ENCODE measurements at places on chromosomes 2 and 18.

GRCh38 chr18:77092104-77093066 is 40.2 kb downstream of the MBP start:
- no peak for DNase-seq

DNA sequence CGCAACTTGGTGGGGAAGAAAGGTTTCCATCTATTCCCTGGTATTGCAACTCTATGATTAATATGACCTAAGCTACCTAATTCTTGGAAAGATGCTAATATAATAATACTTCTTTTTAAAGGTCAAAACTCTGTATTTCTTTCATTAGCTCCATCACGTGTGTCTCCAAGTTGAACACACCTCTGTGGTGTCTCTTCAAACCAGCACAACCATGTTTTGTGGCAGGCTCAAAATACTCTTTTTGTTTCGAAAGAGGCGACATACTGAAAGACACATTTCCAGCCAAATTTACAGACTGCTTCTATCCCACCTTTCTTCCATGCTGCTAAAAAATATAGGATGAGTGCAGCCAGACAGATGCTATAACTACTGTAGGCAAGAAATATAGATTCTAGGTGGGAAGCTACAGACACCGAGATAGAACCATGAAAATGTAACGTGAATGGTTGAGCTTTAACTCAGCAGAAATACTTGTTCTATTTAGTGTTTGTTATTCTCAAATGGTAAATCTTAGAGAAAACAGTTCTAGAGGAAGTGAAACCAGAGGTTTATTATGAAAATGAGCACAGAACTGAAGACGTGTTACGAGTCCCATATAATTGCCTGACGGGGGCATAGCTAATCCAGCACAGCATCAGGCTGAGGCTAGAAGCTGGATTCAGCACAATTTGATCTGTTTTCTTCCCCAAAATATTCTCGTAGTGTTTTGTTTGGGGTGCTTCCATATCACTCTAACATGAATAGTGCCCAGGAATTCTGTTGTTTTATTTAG is 991.5 kb upstream of the FANCL start:
- no peak for DNase-seq

DNA sequence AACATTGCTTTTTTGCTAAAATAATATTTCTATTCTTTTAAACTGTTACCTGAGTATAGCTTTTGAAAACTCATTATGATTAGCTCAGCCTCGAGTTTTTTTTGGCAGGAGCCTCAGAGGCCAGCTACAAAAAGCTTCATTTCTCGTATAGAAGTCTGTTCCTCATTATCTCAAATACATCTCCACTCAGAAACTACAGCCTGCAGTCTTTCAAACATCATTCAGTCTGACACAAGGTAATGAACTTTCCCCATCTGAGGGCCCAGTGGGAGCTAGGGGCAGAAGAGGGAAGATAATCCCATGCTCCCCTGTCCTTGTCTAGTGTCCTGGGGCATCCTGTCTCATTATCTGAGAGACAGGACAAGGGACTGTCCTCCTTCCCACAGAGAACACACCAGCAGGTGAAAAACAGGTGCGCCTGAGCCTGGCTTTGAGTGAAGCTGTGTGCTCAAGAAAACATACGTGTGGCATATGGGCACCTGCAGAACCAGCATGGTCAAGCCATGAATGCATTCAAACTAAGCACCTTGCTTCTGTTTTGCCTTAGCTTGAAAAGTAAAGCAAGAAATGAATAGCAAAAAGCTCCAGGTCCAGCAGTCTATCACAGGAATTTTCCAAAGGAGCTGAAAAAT is 247.5 kb downstream of the MREG start:
- DNase-seq: no peak

- no peak for DNase-seq
Measured at GRCh38 chr18:486929-487740, 13.4 kb downstream of the COLEC12 start.

GRCh38 chr2:66509326-66509811 is 74.4 kb downstream of the MEIS1 start:
- no peak for DNase-seq

DNA sequence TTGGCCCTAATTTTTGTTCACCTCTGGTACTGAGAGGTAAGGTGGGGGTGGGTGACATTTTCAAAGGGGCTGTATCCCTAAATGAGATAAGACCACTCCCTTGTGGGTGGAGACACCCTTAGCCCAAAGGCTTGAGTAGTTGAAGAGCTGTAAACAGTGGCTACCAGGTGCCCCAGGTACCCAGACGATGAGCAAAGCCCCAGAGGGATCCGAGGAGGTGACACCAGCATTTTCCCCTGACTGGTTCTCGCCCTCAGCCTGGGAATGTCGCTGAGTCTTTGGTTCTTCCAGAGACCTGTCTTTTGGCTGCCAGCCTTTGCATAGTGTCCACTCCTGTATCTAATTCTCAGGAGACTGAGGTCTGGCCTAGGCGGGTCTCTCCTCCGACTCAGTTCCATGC is 36.5 kb downstream of the RRM2 start:
- no peak for DNase-seq

DNA sequence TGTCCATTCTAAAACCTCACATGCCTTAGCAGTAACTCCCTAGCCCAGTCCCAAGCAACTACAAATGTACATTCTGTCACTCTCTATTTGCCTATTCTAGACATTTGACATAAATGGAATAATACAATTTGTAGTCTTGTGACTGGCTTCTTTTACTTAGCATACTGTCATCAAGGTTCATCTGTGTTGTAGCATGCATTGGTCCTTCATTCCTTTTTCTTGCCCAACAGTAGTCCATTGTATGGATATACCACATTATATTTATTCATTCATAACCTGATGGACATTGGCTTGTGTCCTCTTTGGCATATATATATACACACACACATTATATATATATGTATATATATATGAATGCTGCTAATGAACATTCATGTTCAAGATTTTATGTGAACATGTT is 2.2 kb upstream of the MFSD2B start:
- no peak for DNase-seq

DNA sequence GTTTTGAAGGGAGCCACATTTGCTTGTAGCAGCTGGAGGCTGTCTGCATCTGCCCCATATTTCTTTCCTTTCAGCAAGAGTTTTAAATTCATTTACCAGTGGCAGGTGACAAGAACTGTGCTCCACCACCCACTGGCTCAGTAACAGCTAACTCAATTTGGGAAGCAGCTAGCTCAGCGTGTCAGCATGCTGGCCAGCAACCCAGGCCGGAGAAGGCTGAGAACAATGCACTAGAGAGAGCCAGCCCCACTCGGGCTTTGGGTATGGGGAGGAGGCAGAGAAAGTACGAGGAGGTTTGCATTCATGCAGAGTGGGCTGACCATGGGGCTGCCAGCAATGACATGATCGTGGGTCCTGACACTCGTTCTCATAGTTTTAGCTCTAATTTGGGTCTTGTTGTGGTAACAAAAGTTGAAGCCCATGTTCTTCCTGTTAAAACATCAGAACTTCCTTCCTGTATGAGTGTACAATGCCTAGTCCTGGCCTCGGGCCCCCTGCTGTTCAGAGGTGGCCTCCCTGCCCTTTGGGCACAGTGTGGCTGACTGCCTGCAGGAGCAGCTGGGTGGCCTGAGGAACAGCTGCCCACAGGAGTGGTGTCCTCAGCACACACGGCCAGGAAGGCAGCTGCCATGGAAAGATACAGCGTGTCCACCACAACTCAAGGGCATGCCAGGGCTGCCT is 23.0 kb downstream of the CDC42EP3 start:
- no peak for DNase-seq

GRCh38 chr2:174952607-174953006 is 52.6 kb downstream of the CHN1 start:
- no peak for DNase-seq

GRCh38 chr2:142865924-142866323 is 11.5 kb upstream of the KYNU start:
- no peak for DNase-seq

GRCh38 chr2:190053426-190053825 is 9.1 kb downstream of the MSTN start:
- no peak for DNase-seq

GRCh38 chr2:175282300-175282699 is 100.8 kb upstream of the ATP5MC3 start:
- DNase-seq: no peak

- DNase-seq: no peak
Measured at GRCh38 chr2:69353360-69353759, 33.7 kb downstream of the GFPT1 start.

GRCh38 chr18:40152859-40153258 is 1802.2 kb upstream of the PIK3C3 start:
- DNase-seq: no peak

GRCh38 chr2:206086716-206087350 is 859 bp upstream of the INO80D start:
- DNase-seq: no peak

- DNase-seq: no peak
Measured at GRCh38 chr2:119488245-119489214, 35.8 kb downstream of the SCTR start.

GRCh38 chr2:182864949-182865570 is 1.4 kb downstream of the FRZB start:
- no peak for DNase-seq

DNA sequence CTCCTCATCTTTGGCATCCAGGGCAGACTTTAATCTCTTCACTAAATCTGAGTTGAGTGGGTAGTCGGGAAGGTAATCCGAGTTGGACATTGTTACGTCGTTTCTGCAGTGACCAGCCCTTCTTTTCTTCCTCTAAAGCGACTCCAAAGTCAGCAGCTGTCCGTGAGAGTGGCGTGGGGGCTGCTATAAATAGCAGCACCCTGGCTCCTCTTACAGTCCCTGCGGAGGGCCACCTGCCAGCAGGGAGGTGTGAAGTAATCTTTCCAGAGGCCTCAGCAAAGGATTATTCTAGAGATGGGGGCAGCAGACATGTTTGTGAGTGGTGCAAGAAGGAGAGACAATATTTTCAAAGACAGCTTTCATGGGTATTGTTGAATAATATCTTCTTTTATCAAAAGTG is at the start of gene ASB18:
Gene ASB18, minus strand, starts transcription at position 151 of the 400 bp plus-strand sequence. Its CDS starts 61 bp downstream, at position 90.
- no peak for DNase-seq

GRCh38 chr18:48785091-48785614 is 165.6 kb downstream of the SMAD7 start:
- no peak for DNase-seq

- no peak for DNase-seq
Measured at GRCh38 chr2:44740678-44741077, 200.8 kb upstream of the SIX3 start.

- DNase-seq: no peak
Measured at GRCh38 chr18:72542984-72543356, 1.2 kb downstream of the CBLN2 start.

DNA sequence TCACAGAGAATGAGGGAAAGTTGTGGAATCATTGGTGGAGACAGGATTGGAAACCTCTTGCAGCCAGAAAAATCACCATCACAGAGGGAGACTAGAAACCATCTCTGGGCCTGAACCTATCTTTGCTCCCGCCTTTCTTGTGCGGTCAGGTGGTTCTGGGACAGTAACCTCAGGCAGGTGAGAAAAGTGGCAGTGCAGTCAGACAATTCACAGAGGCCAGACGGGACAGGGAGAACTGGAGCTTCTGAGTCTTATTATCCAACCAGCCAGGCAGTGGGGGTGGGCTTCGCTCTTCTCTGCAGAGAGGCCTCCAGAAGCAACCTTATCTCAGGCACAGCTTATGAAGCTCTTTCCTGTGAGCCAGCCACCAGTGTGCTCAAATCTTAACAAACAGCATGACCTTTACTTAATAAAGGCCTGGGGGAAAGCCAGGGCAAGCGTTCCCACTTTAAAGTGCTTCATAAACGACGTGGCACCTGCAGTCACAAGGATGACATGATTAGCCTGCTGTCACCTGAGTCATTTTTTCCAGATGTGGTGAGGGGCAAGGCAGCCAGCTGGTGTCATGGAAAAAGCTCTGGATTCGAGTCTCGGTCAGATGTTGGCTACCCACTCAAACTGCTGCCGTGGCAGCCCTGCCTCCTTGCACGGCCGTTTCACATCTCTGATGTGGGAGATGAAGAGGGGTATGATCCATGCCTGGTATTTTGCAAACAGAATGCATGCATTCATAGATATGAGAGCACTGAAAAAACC is 109.7 kb downstream of the B3GNT2 start:
- DNase-seq: no peak

- no peak for DNase-seq
Measured at GRCh38 chr2:213036836-213037235, 114.6 kb downstream of the IKZF2 start.

- DNase-seq: no peak
Measured at GRCh38 chr18:6059551-6059950, 164.2 kb upstream of the TMEM200C start.

- DNase-seq: no peak
Measured at GRCh38 chr2:16079637-16080036, 139.3 kb downstream of the MYCN start.

- DNase-seq: no peak
Measured at GRCh38 chr2:74515271-74515980, 1.2 kb downstream of the TLX2 start.

- no peak for DNase-seq
Measured at GRCh38 chr2:222656526-222657446, 894 bp upstream of the FARSB start.

- no peak for DNase-seq
Measured at GRCh38 chr18:48956356-48956755, 5.6 kb upstream of the SMAD7 start.

- DNase-seq: no peak
Measured at GRCh38 chr18:64436111-64436510, 287.2 kb upstream of the LINC00305 start.

DNA sequence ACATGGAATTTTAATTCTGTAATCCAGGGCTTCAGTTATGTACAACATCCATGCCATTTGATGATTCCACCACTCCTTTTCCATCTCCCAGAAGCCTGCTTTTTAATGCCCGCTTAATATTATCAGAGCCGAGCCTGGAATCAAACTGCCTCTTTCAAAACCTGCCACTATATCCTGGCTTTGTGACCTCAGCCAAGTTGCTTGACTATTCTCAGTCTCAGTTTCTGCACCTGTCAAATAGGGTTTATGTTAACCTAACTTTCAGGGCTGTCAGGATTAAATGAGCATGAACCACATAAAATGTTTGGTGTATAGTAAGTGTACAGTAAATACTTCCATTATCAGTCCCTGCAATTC is 108.7 kb downstream of the XRCC5 start:
- no peak for DNase-seq

DNA sequence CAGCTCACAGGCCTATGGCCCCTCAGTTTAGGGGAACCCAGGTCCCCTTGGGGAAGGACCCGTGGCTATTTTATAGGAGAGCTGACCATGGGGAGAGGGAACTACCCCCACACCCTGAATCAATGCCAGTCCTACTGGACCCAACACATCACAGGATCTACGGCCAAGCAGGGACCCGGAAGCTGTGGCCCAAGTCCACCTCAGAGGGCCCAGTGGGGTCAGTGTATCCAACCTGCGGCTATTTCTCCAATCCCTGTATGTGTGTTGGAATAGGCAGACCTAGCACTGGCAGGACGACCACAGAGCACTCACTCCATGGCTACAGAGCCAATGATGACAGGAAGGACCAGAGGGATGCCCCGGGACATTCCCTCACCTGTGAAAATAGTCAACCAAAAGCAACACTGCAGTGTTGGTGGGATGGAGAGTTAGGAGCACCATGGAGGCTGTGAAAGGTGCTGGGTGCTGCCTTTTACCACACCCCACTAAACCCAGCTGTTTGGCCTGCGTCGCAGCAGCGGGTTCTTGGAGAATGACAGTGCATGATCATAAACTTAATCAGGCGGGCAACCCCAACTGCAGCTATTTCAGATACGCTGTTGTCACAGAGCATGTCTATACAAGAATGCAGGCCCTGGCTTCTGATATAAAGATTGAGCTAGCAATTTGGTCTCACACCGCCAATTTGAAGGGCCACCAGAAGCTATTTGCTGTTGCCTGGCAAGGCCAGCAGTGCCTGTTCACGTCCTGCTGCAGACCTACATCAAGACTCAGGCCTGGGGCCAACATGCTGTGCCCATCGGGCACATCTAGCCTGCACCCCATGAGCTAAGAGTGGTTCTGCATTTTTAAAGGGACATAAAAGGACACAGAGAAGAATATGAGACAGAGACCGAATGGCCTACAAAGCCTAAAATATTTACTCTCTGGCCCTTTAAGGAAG is 110.4 kb downstream of the EIPR1 start:
- no peak for DNase-seq
